ENCODE measurements at places on chromosomes 2 and 18.

GRCh38 chr2:153105829-153106578 is 372.6 kb downstream of the RPRM start:
- no peak for DNase-seq

DNA sequence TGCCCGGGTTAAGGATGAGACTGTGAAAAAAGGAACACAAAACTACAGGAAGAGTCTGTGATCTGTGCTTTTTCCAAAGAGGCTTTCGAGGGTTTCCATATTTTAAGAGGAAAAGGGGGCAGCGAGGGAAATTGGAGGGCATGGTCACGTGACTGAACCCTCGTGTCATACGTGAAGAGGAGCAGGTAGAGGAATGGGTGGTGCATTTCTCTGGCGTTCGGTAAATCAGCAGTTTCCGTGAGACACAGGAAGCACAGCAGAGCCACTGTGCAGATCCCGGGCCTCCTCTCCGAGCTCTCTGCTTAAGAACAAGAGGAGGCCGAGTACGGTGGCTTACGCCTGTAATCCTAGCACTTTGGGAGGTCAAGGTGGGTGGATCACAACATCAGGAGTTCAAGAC is 219.7 kb downstream of the NDUFA10 start:
- DNase-seq: no peak

DNA sequence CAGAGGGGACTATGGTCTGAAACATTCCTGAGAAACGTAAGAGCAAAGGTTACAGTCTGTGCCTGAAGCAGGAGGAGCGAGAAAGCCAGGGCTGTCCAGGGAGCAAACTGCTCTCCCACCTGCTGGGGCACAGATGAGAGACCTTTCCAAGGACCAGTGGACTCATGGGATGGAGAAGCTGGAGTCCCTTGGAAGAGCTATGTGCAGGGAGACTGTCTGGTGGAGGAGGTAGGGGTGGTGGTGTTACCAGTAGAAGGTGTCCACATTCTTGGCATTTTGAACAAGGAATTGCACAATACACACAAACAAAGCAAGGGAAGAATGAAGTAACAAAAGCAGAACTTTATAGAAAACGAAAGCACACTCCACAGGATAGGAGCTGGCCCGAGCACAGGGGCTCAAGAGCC is 97.9 kb upstream of the CYRIA start:
- no peak for DNase-seq

DNA sequence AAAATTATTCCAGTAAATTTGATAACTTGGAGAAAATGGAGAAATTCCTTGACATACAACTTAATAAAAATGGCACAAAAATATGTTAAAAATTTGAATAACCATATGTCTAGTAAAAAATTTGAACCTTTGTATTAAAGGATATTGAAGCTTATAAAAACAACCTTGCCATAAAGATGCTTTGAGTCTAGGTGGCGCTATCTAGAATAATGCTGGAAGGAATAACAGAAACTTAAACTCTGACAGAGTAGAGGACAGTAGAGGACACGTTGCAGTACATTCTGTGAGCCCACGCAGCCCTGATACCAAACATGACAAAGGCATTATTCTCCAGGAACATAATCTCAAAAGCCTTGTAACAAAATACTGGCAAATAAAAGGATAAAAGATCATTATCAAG is 44.7 kb upstream of the ALKAL2 start:
- DNase-seq: no peak

DNA sequence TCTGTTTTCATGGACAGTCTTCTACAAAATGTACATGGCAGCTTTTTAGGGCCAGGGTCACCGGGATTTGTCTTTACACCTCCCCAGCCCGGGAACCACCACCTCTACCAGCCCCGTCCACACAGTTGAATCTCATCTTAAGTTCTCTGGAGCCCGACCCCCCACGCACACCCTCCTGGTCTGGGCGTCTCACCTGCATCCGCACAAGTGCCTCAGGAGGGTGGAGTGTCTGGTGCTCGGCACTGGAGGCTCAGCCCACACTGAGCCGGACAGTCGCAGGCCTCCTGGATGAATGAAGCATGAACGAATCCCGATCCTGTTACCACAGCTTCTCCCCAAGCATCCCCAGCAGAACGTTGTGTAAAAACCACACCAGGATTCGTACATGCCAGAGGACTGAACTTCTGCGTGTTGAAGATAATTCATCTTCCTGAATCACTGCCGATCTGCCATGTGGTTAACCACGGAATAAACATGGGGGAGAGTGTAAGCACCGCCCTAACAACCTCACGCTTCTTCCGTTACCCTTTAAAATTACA is 162.0 kb downstream of the RTP5 start:
- peak; percentile 25 for DNase-seq

DNA sequence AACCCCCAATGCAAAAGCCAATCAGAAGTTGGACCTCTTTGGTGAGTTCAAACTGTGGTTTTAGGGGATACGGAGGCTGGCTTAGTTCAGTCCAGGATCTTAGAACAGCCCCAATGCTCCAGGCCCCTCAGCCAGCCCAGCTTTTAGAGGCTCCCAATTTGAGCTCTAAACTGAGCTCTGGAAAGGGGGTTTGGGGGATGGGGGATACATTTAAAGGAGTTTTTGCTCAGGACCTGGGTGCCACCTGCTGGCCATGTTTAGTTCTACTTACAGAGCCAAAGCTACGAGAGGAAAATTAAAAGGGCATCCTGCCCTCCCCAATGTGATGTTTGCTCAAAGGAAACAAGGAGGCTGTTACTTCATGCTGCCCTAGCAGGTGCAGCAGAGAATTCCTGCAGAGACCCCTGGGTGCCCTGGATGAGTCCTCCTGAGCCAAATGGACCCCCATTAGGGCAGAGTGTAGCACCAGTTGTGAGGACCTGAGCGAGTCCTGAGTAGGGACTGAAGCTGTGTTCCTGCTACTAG is 15.9 kb upstream of the TMEM214 start:
- DNase-seq: peak; percentile 8

DNA sequence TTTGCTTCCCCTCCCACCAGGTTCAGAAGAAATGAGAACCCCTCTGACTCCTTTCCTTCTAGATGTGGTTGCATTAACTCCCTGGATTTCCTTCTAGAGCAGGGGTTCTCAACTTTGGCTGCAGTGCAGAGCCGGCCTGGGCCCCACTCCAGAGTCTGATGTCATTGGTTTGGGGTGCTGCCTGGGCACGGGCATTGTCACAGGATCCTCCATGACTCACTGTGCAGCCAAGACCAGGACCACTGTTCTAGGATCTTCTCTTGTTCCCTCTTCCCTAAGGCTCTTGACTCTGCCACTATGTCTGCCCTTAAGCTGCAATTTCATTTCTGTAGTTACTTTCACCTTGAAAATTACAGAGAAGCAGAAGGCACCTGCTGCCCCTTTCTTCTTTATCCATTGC is 31.8 kb downstream of the TBC1D8 start:
- no peak for DNase-seq

DNA sequence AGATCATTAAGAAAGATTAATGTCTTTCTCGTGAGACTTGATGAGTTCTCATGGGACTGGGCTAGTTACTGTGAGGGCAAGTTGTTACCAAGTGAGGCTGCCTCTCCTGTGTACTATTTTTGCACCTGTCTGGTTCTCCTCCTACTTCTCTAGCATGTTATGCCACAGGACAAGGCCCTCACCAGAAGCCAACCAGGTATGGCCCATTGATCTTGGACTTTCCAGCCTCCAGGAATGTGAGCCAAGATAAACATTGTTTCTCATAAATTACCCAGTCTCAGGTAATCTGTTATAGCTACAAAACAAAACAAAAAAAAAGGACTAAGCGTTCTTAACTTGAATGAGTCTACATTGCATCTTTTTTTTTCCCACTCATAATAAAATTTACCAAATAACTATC is 184.1 kb downstream of the CDH7 start:
- no peak for DNase-seq

DNA sequence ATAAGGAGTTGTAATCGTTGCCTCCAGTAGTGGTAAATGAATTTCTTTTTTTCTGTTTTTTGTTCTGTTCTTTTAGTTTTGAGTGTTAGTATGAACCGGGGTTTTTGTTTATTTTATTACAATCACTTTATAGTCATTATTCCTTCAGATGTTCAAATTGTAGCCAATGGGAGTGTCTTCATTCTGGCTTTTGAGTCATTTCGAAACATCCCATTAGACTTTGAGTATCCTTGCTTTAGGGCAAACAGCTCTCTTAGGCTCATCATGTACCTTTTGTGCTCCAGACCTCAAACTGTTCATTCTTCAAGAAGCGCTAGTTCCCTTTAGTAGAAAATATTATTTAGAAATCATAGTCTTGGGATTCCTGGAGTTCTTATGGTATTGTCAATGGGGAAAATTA is 54.2 kb upstream of the PAX3 start:
- DNase-seq: no peak

Data from stimulated activated naive CD4-positive, alpha-beta T cell (primary cell).